ENCODE measurements at places on chromosomes 4 and X.
A peak's percentile ranks its signal among the peaks of the same experiment; 100 is the strongest.

- peak; percentile 5 for DNase-seq
Observed at GRCh38 chrX:10367406-10367805, 210.6 kb downstream of the CLCN4 start.

DNA sequence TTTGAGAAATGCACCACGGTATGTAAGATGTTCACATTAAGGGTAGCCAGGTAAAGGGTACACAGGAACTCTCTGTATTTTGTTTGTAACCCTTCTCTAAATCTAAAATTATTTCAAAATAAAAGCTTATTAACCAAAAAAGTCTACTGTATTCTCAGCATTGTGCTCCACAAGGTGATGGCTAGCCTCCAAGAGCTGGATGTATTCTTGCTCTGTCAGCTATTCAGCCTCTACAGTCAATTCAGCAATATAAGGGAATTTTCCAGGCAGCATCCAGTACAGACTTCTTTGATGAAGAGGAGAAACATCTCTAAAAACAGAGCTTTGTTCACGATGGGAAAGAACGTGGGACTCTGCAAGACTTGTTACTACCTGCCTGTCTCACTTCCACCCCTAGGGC is 63.5 kb upstream of the MAOA start:
- no peak for DNase-seq

DNA sequence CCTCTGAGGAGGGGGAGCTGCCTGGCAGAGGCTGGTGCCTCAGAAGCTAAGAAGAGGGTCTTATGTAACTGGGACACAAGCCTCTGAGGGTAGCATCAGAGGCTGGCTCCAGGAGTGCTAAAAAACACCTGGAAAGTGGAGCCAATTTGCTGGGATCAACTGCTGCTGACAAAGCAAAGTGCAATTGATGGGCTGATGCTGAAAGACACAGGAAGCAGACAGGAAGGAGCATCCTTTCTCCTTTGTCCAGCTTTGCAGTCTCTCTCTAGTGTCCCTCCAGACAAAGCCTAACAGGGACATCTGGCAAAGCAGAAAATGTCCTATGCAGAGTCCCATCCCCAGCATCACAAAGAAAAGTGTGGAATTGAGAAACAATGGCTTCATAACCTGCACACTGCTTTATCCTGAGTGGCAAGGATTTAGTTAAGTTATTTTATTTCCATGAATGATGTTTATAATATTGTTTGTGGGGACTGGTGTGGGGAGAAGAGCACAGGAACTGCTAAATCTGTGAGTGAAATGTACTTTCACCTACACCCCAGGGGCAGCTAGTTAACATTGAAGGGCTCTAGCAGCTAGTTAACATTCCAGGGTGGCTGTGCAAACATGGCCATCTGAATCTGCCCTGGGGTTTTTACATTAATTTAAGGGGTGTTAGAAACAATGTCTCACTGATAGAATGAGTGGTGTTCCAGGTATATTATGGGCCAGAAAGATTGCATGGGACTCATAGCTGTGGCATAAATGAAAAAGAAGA is 25.6 kb upstream of the MBTPS2 start:
- no peak for DNase-seq

DNA sequence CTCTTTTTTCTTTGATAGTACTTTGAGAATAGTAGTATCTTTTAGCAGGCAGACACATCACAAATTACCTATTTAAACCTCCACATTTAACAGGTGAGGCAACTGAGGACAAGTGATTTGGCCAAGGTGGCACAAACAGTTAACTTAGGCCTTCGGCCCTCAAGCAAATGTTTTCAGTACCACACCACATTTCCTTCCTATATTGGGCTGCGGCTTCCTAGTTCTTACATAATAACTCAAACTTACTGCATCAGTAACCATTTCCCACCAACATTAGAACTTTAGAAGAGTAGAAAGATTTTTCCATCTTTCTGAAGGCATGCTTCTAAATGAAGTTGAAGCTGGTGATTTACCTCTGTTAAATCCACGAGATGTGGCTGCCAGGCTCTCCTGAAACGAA is 63.2 kb upstream of the SLC4A4 start:
- DNase-seq: no peak

DNA sequence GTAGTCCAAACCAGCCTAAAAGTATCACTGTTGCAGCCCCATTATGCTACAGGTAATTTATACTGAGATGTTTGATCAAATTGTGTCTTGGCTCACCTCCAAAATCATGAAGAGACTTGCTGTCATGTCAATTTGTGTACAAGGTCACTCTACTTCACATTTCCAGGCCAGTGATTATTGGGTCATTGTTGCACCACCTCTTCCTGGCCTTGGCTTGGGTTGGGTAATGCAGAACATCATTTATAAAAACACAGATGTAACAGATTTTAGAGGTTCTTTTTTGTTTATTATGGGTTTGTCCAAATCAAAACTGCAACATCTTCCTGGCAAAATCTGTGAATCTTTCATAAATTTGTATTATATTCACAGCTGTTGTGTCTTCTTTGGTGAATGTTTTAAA is 459.5 kb downstream of the ANKRD50 start:
- no peak for DNase-seq

- DNase-seq: no peak
Observed at GRCh38 chrX:41447897-41448296, 754 bp downstream of the NYX start.
